ENCODE measurements at places on chromosomes 5 and 9.

GRCh38 chr5:143145243-143146160 is 258.0 kb downstream of the NR3C1 start:
- no peak for DNase-seq

DNA sequence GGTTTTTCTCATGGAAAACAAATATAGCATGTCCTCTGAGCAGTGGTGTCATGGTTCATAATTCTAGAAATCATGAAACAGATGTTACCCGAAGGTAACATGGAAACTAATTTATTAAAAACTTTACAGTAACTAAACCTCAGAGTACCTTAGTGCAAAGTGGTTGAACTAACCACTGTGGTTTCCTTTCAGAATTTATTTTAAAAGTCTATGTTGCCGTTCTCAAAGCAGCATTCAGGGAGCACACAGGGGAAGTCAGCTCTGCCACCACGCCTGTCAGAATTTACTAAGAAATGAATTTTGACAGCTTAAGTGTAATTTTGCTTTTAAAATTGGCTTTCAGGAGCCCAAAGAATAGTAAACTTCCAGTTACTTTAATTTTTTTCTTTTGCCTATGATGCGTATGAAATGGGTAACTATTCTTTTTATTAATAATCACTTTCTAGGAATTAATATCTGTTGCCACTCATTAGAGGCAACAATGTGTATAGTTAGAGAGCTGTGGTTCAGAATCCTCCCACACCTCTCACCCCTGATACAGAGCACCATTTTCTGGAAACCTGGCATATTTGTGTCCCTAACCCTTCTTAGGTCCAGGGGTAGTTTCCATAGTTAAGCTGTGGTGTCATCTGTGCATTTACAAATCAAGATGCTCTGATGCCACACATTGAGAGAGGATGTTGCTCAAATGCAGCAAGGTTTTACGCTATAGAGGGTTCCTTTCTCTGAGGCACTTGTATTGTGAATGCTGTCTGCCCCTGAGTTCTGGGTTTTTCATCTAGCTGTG is 202.6 kb downstream of the ZSWIM6 start:
- DNase-seq: no peak

GRCh38 chr5:153744751-153745150 is 254.3 kb downstream of the GRIA1 start:
- no peak for DNase-seq

DNA sequence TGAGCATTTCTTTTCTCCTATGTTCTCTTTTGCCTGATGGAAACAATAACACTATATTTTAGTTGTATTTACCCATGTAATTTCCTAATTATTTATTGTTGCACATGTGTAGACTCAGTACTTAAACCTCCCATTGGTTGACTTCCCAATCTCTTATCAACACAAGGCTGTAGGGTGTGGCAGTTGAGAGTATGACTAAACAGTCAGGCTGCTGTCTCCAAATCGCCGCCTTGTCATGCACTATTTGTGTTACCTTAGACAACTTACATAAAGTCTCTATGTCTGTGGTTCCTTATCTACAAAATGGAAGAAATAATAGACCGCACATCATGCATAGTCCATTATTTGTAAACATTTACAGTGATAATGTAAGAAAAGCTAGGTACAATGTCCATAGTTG is 68.9 kb upstream of the EFNA5 start:
- peak; percentile 38 for DNase-seq

- DNase-seq: no peak
Observed at GRCh38 chr5:41279040-41279439, 65.7 kb upstream of the C6 start.

- DNase-seq: no peak
Observed at GRCh38 chr9:127585161-127585819, 26.8 kb upstream of the STXBP1 start.

GRCh38 chr9:137021979-137022661 is 5.9 kb downstream of the ABCA2 start:
- DNase-seq: peak; percentile 62

All from amniotic epithelial cell (primary cell).